ENCODE measurements at places on chromosomes 3 and 15. TPM values are rescaled to one million over a fixed set of nuclear protein-coding genes. Genes with fewer than 3 reads are reported as not detected.
A peak's percentile ranks its signal among the peaks of the same experiment; 100 is the strongest.

Gene PAQR5
- total RNA-seq = 37.9 TPM

Gene CD276
- 34.4 TPM for total RNA-seq

Gene PLIN1
- total RNA-seq = 3.1 TPM

GRCh38 chr3:11077466-11077865, 76.8 kb upstream of the HRH1 start:
- no peak overlapping the region for H3K4me3 ChIP-seq
- DNase-seq = no peak
- no peak overlapping the region for H3K27ac ChIP-seq
- H3K4me1 ChIP-seq = no peaks in the 10 kb centered on the region

DNA sequence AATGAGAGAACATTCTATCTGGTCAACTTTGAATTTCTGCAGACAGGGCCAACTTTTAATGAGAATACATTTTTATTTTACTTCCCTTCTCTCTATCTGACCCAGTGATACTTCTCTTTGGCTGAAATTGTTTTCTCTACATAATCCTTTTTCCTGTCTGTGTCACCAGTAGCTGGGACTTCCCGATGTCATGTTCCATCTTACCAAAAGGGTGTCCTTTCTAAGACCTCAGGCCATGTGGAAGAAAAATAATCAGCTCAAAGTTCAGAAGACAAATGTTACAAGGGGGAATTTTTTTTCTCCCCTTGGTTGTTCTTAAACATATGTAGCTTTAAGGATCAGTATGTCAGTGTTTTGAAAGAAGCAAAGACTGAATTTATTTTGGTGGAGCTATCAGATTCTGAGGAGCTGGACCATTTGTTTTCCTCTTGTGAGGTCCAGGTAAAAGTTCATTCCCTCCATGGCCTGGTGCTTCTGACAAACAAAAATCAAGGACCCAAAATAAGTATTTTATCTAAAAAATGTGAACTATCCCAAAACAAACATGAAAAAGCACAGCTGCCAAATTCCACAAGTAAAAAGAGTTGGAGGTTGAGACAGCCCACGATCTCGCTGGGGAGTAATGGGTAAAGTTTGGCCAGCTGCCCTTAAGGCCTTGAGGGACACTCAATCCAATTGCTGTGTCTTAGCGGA, 859.4 kb upstream of the NR2F2 start:
- no peak overlapping the region for H3K4me3 ChIP-seq
- H3K4me1 ChIP-seq = no peaks in the 10 kb centered on the region
- no peaks in the 10 kb centered on the region for H3K36me3 ChIP-seq
- DNase-seq = no peak
- no peak overlapping the region for H3K27ac ChIP-seq
- no peaks in the 10 kb centered on the region for H3K27me3 ChIP-seq

DNA sequence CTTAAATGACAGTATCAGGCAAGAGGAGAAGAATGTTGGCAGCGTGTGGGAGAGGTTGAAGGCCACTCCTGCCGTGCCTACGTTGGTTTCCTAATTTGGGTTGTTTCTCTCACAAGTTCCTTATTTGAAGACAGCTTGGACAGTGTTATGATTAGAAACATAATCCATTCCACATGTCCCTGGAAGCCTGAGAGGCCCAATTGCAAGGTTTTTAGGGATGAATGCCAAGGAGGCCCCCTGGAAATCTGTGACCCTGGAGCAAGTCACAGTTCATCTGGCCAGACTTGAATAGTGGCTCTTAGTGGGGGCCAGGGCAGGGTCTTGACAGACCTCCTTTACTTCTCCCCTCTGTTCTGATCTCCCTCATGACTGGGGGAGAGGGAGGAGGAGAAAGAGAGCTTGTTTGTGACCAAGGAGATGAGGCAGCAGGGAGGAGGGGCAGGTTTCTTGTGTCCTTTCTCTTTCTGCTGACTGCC, 584.4 kb upstream of the TBL1XR1 start:
- H3K4me1 ChIP-seq = peaks cover 27% of the 10 kb centered on the region
- no peak overlapping the region for H3K4me3 ChIP-seq
- H3K27ac ChIP-seq = peak overlapping the region; percentile 74
- no peaks in the 10 kb centered on the region for H3K27me3 ChIP-seq

DNA sequence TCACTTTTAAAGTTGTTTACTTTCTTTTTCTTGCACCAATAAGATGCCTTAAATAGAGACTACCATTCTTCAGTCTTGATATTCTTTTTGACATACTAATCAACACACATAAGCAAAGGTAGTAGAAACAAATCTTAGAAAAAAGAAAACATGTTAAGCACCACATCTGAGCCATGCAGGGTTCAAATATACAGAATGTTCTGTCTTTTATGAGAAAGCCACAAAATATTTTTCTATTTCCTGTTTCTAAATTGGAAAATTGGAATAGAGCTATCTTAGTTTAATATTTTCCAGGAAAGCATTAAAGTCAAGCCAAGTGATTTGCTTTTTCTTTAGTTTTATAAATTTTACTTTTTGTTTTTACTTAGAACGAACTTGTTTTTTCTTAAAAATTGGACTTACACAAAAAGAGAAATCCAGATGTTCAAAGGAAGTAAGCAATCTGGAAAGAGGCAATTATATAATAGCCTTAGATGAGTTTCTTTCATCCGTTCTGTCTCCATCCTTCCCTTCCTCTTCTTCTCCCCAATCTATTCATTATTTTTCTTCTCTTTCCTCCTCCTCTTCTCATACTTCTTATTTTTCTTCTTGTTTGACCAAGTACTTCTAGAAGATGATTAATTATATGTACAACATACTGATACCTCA, 731.7 kb downstream of the SQOR start:
- no peak overlapping the region for H3K4me3 ChIP-seq
- no peaks in the 10 kb centered on the region for H3K4me1 ChIP-seq
- H3K36me3 ChIP-seq = no peaks in the 10 kb centered on the region
- H3K27me3 ChIP-seq = no peaks in the 10 kb centered on the region
- DNase-seq = no peak

DNA sequence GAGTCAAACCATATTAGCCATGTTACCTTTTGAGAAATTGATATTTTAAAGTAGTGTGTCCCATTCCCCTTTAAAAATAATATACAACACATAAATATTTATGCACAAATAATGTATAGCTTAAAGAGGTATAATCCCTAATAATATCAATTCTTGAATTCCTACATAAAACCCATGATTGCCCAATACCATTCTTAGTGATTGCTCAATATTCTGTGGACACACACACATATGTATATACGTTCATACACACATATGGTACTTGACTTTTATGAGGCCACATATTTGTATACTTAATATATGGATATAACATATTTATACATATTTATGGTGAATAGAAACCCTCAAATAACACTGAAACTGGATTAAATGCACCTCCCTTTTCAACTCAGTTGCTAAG, 367.4 kb downstream of the ZBBX start:
- no peaks in the 10 kb centered on the region for H3K36me3 ChIP-seq
- no peaks in the 10 kb centered on the region for H3K27me3 ChIP-seq
- no peak for DNase-seq
- no peak overlapping the region for H3K4me3 ChIP-seq

DNA sequence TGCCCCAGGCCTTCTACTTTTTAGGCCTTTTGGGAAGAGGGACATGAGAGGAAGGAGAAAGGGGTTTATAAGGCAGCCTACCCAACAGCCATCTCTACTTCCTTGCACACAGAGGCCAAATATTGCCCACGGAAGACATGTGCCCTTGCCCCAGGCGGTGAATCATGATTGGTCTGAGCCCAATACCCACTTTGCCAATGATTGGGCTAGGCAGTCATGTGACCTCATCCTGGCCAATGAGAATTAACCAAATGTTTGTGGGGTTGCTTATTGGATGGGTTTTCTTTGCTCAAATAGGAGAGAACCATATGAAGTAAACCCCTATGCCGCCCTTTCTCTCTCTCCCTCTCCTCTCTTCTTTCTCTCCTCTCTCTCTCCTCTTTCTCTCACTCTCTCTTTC, 42.2 kb upstream of the ATP1B3 start:
- H3K4me3 ChIP-seq = no peak overlapping the region
- H3K36me3 ChIP-seq = no peaks in the 10 kb centered on the region
- H3K27me3 ChIP-seq = no peaks in the 10 kb centered on the region
- H3K27ac ChIP-seq = no peak overlapping the region
